ENCODE measurements at places on chromosomes 7 and 10.

- DNase-seq = no peak
Measured at GRCh38 chr7:104133238-104133637, 74.6 kb downstream of the ORC5 start.

DNA sequence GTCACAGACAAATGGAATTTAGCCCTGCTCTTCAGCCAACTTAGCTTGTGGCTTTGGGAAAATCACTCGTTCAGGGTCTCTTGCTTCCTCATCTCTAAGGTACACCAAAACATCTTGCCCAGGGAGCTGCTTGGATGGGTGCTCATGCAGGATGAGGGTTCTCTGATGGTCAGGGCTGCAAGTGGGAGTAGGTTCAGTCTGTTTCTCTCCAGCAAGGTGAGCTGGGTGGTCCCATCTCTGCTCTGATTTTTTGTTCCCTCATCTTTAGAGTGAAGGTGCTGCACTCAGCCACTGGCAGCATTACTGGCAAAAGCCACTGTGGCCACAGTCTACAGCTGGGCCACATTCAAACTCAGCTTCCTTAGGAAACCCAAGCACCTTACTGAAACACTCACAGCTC, 149.9 kb upstream of the GPR26 start:
- no peak for DNase-seq

DNA sequence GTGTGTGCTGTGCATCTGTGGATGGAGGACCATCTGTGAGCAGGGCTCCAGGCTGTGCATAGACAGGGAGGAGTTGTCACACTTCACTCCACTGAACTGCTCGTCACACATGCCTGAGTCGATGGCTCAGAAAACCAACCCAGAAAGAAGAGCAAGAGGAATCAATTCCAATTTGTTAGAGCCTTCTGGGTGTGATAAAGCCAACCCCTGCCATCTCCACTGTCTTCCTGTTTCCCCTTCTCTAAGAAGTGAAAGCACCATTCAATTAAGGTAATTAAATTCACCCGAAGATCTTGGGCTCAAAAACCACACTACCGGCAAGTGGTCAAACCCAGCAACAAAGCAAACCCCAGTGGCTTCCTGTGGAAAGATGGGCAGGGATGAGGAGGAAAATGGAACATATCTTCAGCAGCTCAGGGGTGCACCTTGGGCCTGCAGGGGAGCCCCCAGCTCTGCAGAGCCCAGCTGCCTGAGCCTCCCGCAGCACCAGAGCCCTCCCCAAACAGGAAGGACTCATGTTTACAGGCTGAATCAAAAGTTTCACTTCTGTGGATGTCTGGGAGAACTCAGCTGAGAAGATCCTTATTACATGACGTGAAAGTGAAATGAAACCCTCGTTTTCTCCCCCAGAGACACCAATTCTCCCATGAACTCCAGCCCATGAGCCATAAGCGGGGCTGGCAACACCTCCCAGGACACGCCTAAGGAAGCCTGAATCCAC, 10.9 kb downstream of the C10orf71 start:
- no peak for DNase-seq

DNA sequence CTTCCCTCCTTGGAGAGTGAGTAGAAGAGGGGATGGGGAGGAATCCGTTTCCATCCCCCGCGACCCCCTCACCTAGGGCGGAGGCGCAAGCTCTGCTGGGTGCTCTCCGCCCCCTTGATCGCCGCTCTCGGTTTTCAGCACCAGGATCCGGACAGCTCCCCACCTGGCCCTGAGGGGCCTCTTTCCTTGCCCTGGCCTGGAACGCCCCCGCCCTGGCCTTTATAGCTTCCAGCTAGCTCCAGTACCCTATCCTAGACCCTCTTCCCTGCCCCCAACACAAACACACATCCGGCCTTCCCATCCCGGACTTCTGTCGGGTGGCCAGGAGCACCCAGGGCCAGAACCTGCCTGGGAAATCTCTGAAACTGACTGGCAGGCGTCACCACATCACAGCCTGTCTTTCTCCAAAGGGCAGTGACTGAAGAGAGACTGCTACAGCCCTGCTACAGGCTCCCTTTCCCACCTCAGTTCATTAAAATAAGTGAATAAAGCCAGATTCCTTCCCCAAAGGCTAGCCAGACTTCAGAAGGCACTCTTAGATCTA, 72.3 kb upstream of the LEP start:
- peak; percentile 9 for DNase-seq

DNA sequence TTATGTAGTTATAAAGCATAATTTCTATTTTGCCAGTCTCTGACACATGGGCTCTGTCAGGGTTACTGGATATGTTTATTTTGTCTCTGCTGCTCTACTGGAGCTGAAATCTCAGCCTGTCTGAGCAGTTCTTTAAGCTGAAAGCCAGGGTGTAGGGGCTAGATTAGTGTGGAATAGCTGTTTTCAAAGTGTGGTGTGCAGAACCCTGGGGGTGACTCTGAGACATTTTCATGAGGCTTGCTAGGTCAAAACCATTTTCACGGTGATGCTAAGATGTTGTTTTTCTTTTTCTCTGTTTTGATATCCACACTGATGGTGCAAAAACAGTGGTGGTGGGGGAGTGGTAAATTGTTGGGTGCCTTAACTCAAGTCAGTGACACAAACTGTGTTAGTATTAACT, 45.5 kb downstream of the CREM start:
- no peak for DNase-seq

DNA sequence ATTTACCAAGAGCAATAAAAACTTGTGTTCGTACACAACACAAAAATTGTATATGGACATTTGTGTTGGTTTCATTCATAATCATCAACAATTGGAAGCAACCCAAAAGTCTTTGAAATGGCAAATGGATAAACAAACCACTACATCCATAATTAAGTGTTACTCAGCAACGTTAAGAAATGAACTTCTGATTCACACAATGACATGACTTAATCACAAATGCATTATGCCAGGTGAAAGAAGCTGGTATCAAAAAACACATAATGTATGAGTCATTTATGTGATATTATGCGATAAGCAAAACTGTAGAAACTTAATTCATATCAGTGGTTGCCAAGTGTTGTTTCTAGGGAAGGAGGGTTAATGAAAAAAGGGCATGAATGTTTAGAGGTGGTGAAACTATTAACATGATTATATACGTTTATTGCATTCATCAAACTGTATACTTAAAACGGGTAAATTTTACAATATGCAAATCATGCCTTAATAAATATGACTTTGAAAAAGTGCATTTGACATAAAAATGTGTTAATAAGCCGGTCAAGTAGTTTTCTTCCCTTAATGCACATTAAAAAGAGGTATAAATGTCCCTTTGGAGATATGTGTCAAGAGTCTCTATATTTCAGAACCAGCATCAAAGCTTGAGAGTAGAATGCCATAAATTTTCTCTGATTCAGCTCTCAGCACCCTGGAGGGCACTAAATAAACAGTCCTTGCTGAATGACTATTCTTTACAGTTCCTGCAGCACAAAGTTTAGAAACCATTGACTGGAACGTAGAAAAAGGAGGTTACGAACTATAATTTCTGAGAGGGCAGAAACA, 84.8 kb upstream of the GRM3 start:
- peak; percentile 1 for DNase-seq

DNA sequence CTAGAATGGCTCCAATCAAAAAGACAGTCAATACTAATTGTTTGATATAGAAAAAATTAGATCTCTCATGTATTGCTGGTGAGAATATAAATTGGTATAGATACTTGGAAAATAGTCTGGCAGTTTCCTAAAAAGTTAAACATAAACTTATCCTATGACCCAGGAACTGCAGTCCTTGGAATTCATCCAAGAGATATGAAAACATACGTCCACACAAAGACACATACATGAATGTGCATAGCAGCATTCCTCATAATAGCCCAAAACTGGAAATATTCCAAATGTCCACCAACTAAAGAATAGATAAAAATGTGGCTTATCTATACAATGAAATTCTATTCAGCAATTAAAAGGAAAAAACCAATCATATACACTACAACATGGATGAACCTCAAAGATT, 128.4 kb downstream of the ZFAND4 start:
- DNase-seq = no peak

GRCh38 chr10:114432566-114433093, 28.3 kb upstream of the AFAP1L2 start:
- DNase-seq = no peak

GRCh38 chr7:111089822-111090426, 1.0 kb upstream of the LRRN3 start:
- DNase-seq = peak; percentile 71

- no peak for DNase-seq
Measured at GRCh38 chr10:8614054-8614565, 559.6 kb downstream of the GATA3 start.

DNA sequence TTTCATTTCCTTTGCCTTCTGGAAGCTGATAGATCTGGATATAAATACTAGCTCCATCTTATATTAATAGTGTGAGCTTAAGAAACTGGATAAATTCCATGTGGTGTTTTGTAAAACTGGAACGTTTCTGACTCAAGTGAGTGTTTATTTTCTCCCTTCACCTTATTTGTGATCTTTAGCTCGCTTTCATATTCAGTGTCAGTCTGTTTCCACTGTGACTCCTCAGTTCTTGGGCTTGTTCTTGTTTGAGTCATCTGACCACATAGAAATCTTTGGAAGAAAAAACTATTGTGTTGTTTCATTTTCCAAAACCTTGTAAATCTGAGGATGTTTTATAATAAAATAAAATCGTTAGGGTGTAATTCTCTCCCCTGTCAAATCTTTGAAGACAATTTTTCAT, 186.4 kb downstream of the POLR1F start:
- peak; percentile 13 for DNase-seq

DNA sequence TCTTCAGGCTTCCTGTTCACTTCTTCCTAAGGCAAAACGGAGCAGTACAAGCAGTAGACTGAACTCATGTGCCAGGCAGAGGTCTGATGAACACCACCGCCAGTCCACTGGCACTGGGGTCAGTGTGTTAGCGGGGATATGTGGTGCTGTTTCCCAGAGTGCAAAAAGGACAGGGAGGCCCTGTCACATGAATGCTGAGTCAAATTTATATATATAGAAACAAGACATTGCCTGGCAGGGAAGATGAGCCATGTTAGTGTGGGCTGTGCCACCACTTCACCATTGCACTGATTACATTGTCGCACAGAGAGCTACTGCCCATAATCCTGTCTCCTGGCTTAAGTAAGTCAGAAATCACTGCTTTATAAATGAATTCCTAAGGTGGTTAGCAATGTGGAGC, 122.2 kb upstream of the AMPH start:
- DNase-seq = no peak

GRCh38 chr7:99752356-99752755, 17.4 kb upstream of the CYP3A7 start:
- no peak for DNase-seq

DNA sequence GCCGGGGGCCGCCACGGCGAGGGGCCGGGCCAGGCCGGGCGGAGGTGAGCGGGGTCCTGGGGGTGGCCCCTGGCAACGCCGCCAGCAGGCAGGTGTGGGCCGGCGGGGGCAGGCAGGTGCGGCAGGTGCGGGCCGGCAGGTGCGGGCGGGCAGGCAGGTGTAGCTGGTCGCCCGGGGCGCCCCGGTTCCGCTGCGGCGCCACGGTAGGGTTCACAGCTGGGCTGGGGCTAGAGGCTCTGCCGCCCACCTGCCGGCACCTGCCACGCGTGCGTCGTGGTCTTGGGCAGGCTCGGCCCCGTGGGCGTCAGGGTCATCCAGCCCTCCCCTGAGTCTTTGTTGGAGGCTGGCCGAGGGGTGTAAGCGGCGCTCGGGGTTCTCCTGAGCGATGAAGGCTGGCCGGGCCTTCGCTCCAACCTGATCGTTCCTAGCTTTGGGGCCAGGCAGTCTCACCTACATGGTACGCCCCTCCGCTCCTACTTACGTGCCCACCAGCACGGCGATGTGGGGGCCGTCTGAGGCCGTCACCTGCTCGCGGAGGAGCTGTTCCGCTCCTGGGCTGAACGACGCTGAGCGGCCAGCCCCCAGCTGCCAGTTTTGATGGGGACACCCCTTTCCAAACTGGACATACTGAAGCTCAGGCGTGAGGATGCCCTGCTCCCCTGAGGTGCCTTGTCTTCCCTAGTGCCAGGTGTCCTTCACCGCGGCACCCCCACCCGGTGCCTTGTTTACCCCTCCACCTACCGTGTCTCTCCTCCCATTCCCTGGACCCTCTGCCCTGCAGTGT, 493 bp downstream of the ZMIZ2 start:
- DNase-seq = no peak

DNA sequence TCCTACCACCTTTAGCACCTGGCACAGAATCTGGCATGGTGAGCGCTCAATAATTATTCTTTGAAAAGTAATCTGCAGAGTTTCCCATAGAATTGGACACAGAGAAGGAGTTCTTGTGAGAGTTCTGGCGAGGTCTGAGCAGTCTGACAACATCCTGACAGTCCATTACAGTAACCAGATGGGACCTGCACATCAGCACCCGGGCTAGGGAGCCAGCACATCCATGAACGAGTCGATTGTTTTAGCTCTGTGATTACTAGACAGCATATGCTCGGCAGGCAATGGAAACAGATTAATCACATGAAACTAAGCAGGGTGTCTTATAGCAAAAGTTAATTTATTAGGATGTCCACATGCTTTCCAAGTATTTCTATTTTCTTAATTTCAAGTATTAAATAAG, 96.7 kb downstream of the SEMA3D start:
- no peak for DNase-seq

DNA sequence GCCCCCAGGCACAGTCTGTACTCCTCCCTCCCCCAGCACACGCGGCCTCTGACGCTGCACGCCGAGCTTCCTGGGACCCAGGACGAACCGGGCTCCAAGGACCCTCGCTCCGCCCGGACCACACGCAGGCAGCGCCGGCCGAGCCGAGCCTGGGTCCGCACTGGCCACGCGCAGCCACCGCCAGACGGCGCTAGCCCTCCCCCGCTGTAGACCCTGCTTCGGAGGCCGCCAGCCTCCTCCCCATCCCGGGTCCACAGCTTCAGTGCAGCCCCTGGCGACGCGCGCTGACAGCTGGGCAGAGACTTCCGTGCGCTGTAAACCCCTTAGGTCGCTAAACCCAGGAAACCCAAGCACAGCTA, 936 bp upstream of the TCERG1L start:
- no peak for DNase-seq

- no peak for DNase-seq
Measured at GRCh38 chr7:88115258-88115796, 104.5 kb downstream of the SRI start.

GRCh38 chr10:44660271-44660670, 250.9 kb upstream of the TMEM72 start:
- DNase-seq = peak; percentile 72

GRCh38 chr10:122774231-122774630, 71.4 kb downstream of the CUZD1 start:
- DNase-seq = no peak

DNA sequence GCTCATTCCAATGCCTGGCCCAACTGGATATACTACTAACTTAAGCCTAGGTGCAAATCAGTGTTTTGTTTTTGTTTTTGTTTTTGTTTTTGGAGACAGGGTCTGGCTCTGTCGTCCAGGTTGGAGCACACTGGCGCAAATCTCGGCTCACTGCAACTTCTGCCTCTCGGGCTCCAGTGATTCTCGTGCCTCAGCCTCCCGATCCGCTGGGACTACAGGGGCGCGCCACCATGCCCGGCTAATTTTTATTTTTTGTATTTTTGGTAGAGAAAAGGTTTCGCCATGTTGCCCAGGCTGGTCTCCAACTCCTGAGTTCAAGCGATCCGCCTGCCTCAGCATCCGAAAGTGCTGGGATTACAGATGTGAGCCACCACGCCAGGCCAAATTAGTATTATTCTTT, 1.6 kb downstream of the PPP3CB start:
- DNase-seq = no peak

GRCh38 chr10:72086466-72087391, 1.6 kb downstream of the SPOCK2 start:
- DNase-seq = no peak

GRCh38 chr7:137934176-137934826, 67.6 kb downstream of the CREB3L2 start:
- no peak for DNase-seq
